ENCODE measurements at places on chromosomes 12 and 14. TPM values are rescaled to one million over a fixed set of nuclear protein-coding genes. Genes with fewer than 3 reads are reported as not detected.

KCNH3 gene
- 0.04 TPM for polyA plus RNA-seq

GPR84 gene
- not detected for polyA plus RNA-seq

PUS1 gene
- 46.8 TPM for polyA plus RNA-seq

CLEC1B gene
- polyA plus RNA-seq = not detected

SMCO2 gene
- not detected for polyA plus RNA-seq

MSI1 gene
- 0.03 TPM for polyA plus RNA-seq

BRI3BP gene
- 0.72 TPM for polyA plus RNA-seq

AGAP2 gene
- polyA plus RNA-seq = 2.9 TPM

TRIM9 gene
- polyA plus RNA-seq = 0.46 TPM

IL22 gene
- polyA plus RNA-seq = not detected

DNA sequence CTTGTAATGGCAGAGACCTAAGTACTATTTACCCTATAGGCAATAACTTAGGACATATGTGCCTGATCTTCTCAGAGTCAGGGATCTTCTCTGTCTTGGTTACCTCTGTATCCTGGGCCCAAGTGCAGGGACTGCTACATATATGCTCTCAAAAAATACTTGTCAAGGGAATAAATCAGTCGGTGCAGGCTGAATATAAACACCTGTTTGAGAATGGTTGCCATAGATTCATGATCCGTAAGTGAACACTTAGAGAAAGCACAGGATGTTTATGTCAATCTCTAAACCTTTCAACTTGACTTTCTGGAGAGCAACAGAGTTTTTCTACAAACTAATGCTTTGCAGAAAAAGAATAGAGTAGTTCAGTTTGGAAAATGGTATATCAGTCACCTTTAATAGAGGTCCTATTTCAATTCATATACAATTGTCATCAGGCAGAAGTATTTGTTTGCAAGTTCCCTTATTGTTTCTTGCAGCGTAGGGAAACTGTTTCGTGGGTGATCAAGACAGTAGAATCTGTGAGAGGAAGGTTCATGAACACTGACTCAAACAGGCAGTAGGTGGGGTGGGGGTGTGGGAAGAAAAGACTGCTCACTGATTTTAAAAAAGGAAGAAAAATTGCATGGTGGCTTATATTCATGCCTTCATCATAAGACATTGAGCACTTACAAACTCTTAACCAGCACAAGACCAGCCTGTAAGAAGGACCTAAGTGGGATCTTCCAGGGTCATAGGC is 6.0 kb upstream of the UBE2N start:
- no peak overlapping the region for H3K4me3 ChIP-seq
- H3K27me3 ChIP-seq = no peaks in the 10 kb centered on the region

DNA sequence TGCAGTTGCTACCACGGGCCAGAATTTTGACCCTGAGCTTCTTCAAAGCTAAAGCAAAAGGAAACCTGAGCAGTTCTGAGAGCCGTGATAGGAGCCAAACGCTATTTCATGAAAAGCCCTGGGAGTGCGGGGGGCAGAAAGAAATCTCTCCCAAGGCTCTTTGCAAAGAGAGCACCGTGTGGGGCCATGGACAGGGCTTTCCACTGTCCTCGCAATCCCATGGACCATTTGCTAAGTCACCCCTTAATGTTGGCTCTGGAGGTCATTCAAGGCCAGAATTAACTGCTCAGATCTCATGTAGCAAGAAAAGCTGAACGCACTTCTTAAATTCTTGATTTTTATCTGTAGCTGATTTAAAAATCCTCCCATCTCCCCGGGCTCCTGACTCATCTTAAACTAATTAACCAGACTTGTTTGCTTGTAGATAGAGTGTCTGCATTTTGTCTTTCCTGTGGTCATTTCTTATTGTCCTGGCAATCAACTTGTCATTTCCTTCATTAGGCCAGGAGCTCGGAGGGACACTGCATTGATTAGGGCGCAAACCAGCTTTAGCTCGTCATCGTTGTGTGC is 24.8 kb downstream of the CLSTN3 start:
- H3K27ac ChIP-seq = no peak overlapping the region
- no peak overlapping the region for H3K4me3 ChIP-seq
- H3K27me3 ChIP-seq = no peaks in the 10 kb centered on the region
- H3K4me1 ChIP-seq = no peaks in the 10 kb centered on the region
- no peaks in the 10 kb centered on the region for H3K36me3 ChIP-seq
- no peak for DNase-seq

GRCh38 chr12:122538496-122538895 is 11.4 kb downstream of the KNTC1 start:
- DNase-seq = no peak
- no peaks in the 10 kb centered on the region for H3K36me3 ChIP-seq
- no peaks in the 10 kb centered on the region for H3K4me1 ChIP-seq
- H3K27ac ChIP-seq = no peak overlapping the region
- no peaks in the 10 kb centered on the region for H3K27me3 ChIP-seq
- H3K4me3 ChIP-seq = no peak overlapping the region

GRCh38 chr12:90977224-90977623 is 22.2 kb upstream of the CCER1 start:
- DNase-seq = no peak
- no peak overlapping the region for H3K27ac ChIP-seq
- peaks cover 3% of the 10 kb centered on the region for H3K27me3 ChIP-seq
- no peak overlapping the region for H3K4me3 ChIP-seq
- H3K4me1 ChIP-seq = no peaks in the 10 kb centered on the region
- no peaks in the 10 kb centered on the region for H3K36me3 ChIP-seq

DNA sequence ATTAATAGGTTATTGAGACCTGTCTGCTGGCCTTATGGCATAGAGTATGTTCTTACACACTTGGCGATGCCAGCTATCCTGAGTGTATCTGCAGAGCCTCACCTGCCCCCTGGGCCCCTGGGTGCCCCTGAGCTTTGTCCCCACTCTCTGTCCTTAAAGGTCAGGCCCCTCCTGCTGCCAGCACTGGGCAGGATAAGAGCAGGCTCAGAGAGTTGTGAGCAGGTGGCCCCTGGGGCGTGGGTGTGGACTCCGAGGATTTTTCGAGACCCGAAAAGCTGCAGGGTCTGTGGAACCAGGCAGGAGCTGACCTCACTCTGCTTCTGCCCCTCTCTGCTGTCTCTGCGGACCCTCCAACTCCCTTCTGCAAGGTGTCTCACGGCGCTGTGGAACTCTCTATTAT is 8.2 kb downstream of the HIP1R start:
- no peak overlapping the region for H3K27ac ChIP-seq
- H3K4me3 ChIP-seq = no peak overlapping the region

GRCh38 chr14:32450919-32451675 is 122.0 kb downstream of the AKAP6 start:
- no peaks in the 10 kb centered on the region for H3K4me1 ChIP-seq
- no peak for DNase-seq
- H3K27me3 ChIP-seq = no peaks in the 10 kb centered on the region
- no peaks in the 10 kb centered on the region for H3K36me3 ChIP-seq
- no peak overlapping the region for H3K27ac ChIP-seq

GRCh38 chr14:51849097-51849496 is 11.3 kb upstream of the GNG2 start:
- DNase-seq = no peak
- H3K4me3 ChIP-seq = no peak overlapping the region
- H3K4me1 ChIP-seq = no peaks in the 10 kb centered on the region
- no peaks in the 10 kb centered on the region for H3K36me3 ChIP-seq
- no peaks in the 10 kb centered on the region for H3K27me3 ChIP-seq
- H3K27ac ChIP-seq = no peak overlapping the region

DNA sequence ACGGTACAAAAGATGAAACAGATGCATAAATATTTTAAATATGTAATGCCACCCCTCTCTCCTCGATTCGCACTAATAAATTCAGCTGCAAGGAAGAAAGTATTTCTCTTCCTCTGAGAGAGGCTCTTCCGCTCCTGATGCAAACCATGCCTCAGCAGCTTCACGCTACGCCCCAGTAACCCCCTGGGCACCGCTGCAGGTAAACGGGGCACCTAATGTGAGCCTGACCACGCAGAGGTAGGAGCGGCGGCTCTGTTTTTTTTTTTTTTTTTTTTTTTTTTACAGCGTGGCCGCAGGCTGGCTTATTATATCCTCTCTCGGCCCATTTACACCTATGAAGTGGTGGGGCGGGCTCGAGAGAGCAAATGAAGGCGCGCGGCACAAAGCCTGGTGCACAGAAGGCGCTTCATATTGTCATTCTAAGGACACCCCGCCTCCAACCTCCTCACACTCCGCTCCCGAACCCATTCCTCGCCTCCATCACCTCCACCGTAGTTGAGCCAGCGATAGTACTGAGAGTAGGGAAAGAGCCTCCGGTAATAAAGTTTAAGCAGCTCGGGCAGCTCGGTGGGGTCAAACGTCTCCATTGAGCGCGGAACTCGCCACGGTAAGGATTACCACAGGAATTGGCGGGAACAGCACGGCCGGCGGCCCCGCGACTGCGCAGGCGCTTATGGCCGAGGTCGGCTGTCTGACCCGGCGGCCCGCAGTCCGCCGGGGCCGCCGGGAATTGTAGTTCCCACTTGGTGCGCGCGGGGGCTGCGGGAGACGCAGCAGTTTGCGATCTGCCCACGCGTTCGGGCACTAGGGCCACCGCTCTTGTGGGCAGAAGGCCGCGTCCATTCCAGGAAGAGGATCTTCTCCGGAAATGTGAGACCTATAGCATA is at the start of gene PRIM1:
PRIM1 (minus strand) TSS at position 612 of the 887 bp plus-strand sequence; CDS start at position 587, 25 bp downstream.
- H3K36me3 ChIP-seq = no peaks in the 10 kb centered on the region
- H3K4me3 ChIP-seq = peak within 1 kb of the TSS; percentile 84

DNA sequence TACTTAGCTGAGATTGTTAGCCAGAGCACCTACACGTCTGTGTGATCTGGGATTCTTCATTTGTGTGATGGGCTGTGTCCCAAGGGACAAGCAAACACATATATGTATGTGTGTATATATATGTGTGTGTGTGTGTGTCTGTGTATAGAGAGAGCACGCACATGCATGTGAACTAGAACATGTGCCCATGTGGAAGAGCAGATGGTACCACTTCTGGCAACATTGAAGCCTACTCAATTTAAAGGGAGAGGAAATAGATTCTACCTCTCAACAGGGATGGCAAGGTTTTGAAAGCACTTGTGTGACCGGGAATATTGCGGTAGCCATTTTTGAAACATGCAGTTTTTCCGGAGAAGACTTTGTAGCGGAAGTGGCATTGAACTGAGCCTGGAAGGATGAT is 1.4 kb downstream of the TOMM20L start:
- DNase-seq = no peak
- H3K27ac ChIP-seq = no peak overlapping the region
- H3K36me3 ChIP-seq = peaks cover under 1% of the 10 kb centered on the region
- no peaks in the 10 kb centered on the region for H3K4me1 ChIP-seq

DNA sequence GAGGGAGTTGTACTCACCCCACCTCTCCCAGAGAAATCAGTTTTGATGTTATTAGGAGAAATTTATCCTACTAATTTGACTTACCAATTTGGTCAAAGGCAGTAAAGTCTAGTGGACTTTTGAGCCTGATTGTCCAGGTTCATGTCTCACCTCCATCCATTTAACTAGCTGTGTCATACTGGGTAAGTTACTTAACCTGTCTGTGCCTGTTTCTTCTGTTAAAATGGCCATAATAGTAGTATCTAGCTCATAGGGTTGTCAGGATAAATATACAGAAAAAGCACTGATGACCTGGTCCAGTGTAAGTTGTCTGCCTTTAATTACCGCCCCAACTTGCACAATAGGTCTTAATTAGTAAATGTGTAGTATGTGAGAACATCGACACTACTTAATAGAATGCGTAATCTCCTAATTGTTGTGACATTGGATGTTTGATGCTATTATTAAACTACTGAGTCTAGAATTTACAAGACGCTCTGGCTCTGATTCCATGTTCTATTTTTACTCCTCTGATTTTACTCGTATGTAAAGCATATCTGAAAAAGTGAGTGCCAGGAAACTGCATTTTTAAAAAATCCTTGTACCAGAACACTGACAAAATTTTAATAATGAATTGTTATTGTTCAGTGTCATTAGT is 1.5 kb downstream of the RAB21 start:
- H3K4me3 ChIP-seq = peak overlapping the region; percentile 91
- peak overlapping the region; percentile 97 for H3K27ac ChIP-seq
- DNase-seq = no peak
- peaks cover 8% of the 10 kb centered on the region for H3K4me1 ChIP-seq
- H3K27me3 ChIP-seq = no peaks in the 10 kb centered on the region
- H3K36me3 ChIP-seq = peaks cover 17% of the 10 kb centered on the region

DNA sequence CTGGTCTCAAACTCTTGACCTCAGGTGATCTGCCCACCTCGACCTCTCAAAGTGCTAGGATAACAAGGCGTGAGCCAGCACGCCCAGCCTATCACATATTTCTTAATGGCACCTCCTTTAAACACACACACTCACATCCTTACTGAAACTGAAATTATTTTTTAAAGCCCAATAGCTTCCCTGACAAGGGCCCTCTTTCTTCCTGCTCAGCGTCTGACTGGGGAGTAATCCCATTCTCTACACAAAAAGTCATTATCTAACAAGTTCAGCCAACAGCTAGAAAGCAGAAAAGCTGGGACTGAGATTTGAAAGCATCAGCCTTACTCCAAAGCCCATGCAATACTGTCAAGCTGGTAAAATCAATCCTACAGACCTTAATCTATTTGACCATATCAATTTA is 10.0 kb upstream of the AICDA start:
- H3K27ac ChIP-seq = no peak overlapping the region
- no peak for DNase-seq
- no peak overlapping the region for H3K4me3 ChIP-seq
- H3K4me1 ChIP-seq = no peaks in the 10 kb centered on the region

- no peaks in the 10 kb centered on the region for H3K27me3 ChIP-seq
- no peaks in the 10 kb centered on the region for H3K36me3 ChIP-seq
- H3K4me1 ChIP-seq = no peaks in the 10 kb centered on the region
- H3K4me3 ChIP-seq = no peak overlapping the region
- DNase-seq = no peak
These were observed 282.8 kb downstream of the PAWR start for GRCh38 chr12:79407671-79408622.

DNA sequence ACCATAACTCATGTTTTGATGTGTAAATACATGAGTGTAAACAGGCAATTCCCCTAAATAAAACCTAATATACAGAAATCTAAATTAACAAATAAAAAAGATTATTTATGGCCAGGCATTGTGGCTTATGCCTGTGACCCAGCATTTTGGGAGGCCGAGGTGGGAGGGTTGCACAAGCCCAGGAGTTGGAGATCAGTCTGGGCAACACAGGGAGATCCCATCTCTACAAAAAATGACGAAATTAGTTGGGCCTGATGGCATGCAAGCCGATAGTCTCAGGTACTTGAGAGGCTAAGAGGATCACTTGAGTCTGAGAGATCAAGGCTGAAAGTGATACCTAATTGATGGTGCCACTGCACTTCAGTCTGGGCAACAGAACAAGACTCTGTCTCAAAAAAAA is 48.7 kb downstream of the BCAT1 start:
- H3K27me3 ChIP-seq = peaks cover 10% of the 10 kb centered on the region
- DNase-seq = no peak
- no peak overlapping the region for H3K4me3 ChIP-seq
- H3K36me3 ChIP-seq = no peaks in the 10 kb centered on the region
- H3K4me1 ChIP-seq = no peaks in the 10 kb centered on the region
- H3K27ac ChIP-seq = no peak overlapping the region

GRCh38 chr12:107362960-107363359 is 269.6 kb upstream of the CRY1 start:
- no peaks in the 10 kb centered on the region for H3K4me1 ChIP-seq
- H3K27me3 ChIP-seq = no peaks in the 10 kb centered on the region
- H3K4me3 ChIP-seq = no peak overlapping the region
- H3K27ac ChIP-seq = no peak overlapping the region
- no peaks in the 10 kb centered on the region for H3K36me3 ChIP-seq
- no peak for DNase-seq

- H3K27ac ChIP-seq = peak overlapping the region; percentile 61
- DNase-seq = no peak
- no peak overlapping the region for H3K4me3 ChIP-seq
- H3K4me1 ChIP-seq = peaks cover 8% of the 10 kb centered on the region
- H3K36me3 ChIP-seq = peaks cover 10% of the 10 kb centered on the region
These were observed 10.2 kb downstream of the ARHGDIB start for GRCh38 chr12:14950982-14951746.

Measured in psoas muscle (tissue), 8 donors.